ENCODE measurements at places on chromosomes 7 and 10. TPM values are rescaled to one million over a fixed set of nuclear protein-coding genes. Genes with fewer than 3 reads are reported as not detected.

DNA sequence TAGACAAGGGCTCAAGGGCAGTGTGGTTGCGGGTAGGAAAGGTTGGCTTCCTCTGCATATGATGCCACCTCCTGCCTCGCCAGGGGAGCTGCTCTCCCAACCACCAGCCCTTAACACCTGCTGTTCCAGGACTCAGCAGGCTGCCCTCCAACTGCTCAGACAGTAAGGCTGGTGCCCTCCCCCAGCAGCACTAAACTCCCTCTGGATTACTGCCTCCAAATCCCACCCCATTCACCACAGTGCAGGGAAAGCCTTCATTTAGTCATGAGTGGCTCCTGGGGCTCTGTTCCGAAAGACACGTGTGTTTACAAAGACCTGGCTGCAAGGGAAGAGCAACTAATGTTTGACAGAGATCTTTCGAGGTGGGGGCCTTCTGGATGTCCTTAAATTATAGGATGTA, 437.2 kb upstream of the MKI67 start:
- no peak for DNase-seq

DNA sequence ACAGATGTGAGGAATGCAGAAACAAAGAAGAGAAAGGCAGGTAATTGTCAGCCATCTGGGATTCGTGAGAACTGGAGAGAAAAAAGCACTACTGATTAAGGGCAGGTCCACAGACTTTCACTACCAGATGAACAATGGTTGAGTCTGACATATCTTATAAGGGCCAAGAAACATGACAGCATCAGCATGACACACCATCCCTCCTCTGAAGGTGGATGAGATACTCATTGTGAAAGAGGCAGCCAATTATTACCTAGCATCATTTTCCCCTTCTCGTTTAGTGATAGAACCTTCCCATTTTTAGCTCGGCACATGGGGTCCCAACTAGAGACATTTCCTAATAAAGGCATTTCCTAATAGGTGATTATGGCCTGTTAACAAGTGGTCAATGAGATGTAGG, 19.2 kb upstream of the MET start:
- no peak for DNase-seq

GRCh38 chr10:3499120-3499519, 285.9 kb downstream of the KLF6 start:
- no peak for DNase-seq

DNA sequence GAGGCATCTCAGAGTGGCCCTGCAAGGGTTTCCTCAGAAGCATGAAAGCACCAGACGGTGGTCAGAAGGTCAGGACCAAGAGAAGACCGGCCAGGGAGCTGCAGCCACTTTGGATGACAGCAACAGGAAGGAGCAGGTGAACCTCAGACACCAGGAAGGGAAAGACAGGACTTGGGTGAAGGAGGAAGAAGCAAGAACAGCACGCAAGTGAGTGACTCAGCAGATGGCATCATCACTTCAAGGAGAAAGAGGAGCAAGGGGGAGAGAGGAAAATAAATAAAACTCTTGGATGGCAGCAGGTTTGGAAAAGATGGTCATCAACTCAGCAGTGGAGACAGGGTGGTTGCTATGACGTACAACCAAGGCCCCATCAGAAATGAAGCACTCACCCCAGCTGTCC, 31.6 kb downstream of the NCAPG2 start:
- DNase-seq = no peak

- DNase-seq = no peak
These were observed 136.6 kb downstream of the GRID1 start for GRCh38 chr10:86229811-86230556.

DNA sequence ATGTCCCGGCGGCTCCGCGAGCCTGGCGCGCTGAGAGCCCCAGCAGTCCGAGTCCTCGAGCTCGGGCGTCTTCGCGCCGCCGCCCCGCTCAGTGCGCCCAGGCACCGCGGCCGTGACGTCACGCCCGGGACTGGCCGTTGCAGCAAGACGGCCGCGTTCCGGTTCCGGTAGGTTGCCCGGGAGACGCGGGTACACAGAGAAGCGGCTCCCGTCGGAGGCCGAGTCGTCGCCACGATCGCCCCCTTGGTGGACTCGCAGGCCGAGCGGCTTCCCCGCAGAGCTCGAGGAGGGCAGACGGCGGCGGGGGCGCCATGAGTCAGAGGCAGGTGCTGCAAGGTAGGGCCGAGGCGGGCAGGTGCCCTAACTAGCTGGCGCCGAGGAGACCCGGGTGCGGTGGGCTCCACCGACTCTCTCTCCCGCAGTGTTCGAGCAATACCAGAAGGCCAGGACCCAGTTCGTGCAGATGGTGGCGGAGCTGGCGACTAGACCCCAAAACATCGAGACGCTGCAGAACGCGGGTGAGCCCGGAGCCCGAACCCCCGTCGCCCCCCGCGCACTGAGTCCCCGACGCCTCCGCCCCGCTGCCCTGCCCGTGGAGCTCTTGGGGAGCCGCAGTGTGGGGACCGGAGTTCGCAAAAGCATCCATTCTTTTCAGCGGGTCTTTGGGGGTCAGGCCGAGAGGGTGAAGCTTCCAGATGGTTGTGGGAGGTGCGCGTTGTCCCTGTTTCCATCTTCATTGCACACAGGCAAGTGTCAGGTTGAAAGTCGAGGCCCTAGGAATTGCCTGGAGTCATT, at the start of gene SPAG6:
Gene SPAG6, plus strand, starts transcription at position 196 of the 795 bp plus-strand sequence. Its CDS starts 116 bp downstream, at position 312.
- no peak for DNase-seq

DNA sequence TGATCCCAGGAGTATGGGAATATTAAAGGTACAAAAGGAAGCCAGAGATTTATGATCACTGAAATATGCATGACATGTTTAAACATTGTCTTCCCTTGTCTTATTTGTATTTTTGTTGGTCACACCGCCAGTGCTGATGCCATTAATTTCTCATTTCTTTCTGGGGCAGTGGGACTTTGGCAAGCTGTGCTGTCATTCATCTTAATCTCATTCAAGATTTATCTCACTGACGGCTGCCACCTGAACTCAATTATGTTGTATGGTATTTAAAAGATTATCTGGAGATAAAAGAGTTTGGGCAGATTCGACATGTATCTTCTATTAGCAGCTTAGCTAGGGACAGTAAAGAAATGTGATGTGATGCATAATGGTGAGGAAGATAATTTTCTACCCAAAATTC, 284.9 kb upstream of the PLXDC2 start:
- no peak for DNase-seq

GRCh38 chr7:92997152-92997551, 120.6 kb downstream of the SAMD9 start:
- DNase-seq = no peak

DNA sequence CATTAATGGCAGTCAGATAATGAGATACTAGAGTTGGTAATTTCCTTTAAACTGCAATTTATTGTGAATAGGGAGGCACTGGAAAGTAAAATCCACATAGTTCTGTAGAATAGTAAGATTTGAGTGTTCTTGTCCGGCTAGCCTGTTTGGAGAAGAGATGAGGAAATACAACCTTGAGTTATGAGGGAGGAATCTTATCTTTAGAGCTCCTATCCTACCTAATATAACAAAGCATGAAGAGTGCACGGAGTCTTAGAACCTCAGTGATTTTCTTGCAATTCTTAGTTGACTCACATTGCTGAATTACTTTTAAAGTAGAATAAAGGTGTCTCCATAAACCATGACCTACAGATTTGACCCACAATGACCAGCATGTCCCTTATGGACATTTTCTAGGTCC, 73.4 kb downstream of the ATAD1 start:
- no peak for DNase-seq

DNA sequence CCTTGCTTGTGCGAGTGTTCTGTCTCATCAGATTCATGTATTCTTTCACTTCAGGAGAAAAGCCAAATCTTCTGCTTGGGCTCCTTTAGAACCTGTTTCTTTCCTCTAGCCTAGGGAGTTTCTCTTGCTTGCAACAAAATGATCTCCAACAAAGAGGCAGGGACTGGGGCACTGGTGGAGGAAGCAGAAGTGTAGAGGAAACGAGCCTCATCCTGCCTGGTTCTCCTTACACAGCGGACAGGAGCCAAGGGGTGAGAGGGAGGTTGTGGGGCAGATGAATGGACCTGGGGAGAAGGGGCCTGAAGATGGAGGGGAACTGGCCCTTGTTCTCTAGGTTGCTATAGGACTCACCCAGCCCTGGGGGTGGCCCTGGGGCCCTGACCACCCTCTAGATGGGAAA, 141.1 kb downstream of the PKD1L1 start:
- no peak for DNase-seq

DNA sequence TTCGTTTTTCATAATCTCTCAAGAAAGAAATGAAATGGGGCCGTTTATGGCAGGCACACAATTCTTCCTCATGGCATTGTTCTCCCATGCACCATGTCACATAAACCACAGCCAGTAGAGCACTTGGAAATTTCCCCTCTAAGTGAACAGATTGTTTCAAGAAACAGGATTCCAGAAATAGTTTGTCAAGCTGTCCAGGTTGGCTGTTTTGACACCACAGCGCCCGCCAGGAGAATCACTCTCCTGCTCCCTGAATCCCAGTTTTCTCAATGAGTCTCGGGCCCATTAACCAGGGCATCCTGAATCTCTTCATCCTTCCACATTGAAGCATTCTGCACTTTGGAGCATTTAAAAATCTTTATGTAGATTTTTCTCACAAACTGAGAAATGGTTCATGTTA, 172.2 kb upstream of the NEBL start:
- DNase-seq = no peak

- no peak for DNase-seq
These were observed 18.7 kb upstream of the PRKAG2 start for GRCh38 chr7:151895631-151896031.

GRCh38 chr10:125423569-125423968, 259.4 kb downstream of the TEX36 start:
- DNase-seq = no peak

GRCh38 chr7:64515781-64516180, 47.1 kb downstream of the ZNF680 start:
- no peak for DNase-seq

DNA sequence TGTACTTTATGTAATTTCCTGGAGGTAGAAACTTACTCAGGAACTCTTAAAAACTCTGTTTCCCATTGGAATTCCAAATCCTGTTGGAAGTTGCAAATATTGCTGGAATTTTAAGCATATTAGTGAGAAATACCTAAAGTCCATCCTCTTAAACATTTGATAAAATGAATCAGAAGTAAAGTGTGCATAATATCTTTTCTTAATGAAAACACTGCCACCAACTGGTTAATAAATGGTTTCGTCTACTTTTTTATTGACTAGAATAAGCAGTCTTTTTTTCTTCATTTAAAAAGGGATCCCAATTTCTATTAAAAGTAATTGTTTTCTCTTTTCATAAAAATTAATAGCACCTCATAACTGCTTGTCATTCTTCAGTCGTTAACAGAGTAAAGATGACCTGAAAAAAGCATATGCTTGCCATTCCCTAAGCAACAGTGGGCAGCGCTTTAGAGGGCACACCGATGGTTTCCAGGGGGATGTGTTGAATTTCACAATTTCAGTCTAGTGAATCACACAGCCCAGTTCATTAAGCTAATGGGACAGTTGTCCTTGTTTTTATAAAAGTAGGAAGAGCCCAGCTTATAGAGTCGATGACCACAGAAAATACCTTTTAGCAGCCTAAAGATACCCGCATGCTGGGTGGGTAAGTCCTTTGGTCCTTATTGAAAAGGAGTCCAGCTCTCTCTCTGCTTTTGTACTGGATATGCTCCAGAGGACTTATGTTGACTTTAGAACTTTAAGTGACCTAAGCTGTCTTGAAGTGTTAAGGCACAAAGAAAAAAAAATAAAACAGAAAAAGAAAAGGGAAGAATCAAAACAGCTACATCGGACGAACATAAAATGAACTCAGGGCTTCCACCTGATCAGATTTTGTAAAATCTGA, 28.5 kb downstream of the NPS start:
- no peak for DNase-seq

- no peak for DNase-seq
These were observed 36.9 kb upstream of the C10orf67 start for GRCh38 chr10:23381298-23382040.

- no peak for DNase-seq
These were observed 96.2 kb downstream of the NPTX2 start for GRCh38 chr7:98713165-98713810.

DNA sequence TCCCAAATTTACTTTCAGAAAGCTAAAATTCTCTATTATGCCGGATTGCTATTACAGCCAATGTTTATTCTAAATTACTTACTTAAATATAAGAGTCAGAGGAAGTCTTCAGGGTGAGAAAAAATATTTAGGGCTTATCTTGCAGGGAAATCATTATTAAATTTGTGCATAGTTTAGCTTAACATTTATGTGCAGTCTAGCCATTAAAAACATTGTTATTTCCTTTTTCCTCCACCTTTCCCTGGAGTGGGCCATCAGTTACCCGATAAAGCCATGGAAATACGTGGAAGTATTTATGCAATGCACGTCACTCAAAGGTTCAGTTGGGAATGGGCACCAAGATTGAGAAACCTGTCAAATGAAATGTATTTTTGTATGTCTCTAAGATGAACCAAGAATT, 9.5 kb upstream of the TAS2R60 start:
- no peak for DNase-seq

DNA sequence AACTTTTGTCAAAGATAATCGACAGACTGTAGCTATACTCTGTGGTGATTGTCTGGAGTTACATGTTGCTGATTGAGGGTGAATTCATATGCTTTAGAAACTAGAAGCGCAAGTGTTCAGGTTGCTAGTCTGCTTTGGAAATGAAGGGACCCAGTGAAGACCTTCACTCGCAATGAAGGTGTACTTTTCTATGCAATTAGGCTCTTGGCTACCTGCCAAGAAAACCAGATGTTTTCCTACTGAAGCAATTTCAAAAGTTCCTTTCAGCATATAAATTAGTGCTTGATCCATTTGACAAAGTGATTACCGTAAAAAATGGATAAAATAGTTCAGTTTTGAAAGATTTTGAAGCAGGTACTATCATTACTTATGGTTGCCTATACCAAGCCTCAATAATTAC, 10.0 kb upstream of the STK31 start:
- DNase-seq = no peak

DNA sequence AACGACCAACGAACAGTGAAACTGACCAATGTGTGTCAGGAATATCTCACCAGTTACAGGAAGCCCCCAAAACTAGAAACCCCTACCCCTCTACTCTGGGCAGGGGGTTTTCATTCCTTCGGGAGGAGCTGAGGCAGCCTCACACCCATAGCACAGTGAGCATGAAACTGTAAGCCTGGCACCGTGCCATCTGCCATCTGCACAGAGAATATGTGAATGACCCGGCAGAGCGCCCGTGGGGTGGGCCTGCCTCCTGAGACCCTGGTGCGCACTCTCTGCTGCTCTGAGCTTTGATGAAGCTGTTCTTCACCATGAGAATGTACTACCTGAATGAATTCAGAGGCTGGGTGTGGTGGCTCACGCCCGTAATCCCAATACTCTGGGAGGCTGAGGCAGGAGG, 27.1 kb downstream of the DAGLB start:
- DNase-seq = no peak

GRCh38 chr7:24637706-24638105, 64.5 kb downstream of the PALS2 start:
- DNase-seq = no peak

GRCh38 chr7:28239823-28240204, 59.2 kb upstream of the JAZF1 start:
- DNase-seq = no peak

GRCh38 chr7:120588862-120589261, 269.1 kb downstream of the TSPAN12 start:
- no peak for DNase-seq

The TMEM196 gene
- total RNA-seq = not detected

The PGAM2 gene
- total RNA-seq = not detected

The CCDC136 gene
- 2.2 TPM for total RNA-seq

The GLI3 gene
- not detected for total RNA-seq

The SRGN gene
- not detected for total RNA-seq

The VWDE gene
- 21.3 TPM for total RNA-seq

The OR9A2 gene
- not detected for total RNA-seq

The MOGAT3 gene
- not detected for total RNA-seq

The SYNPO2L gene
- 0.34 TPM for total RNA-seq

The MYOF gene
- 468 TPM for total RNA-seq

The TLX1 gene
- not detected for total RNA-seq

The C7orf57 gene
- 0.24 TPM for total RNA-seq

Measured in Calu3 (cell line).